ENCODE measurements at places on chromosomes 5 and 9.

GRCh38 chr5:172166030-172166826 lies 21.8 kb downstream of the STK10 start:
- no peak for DNase-seq

DNA sequence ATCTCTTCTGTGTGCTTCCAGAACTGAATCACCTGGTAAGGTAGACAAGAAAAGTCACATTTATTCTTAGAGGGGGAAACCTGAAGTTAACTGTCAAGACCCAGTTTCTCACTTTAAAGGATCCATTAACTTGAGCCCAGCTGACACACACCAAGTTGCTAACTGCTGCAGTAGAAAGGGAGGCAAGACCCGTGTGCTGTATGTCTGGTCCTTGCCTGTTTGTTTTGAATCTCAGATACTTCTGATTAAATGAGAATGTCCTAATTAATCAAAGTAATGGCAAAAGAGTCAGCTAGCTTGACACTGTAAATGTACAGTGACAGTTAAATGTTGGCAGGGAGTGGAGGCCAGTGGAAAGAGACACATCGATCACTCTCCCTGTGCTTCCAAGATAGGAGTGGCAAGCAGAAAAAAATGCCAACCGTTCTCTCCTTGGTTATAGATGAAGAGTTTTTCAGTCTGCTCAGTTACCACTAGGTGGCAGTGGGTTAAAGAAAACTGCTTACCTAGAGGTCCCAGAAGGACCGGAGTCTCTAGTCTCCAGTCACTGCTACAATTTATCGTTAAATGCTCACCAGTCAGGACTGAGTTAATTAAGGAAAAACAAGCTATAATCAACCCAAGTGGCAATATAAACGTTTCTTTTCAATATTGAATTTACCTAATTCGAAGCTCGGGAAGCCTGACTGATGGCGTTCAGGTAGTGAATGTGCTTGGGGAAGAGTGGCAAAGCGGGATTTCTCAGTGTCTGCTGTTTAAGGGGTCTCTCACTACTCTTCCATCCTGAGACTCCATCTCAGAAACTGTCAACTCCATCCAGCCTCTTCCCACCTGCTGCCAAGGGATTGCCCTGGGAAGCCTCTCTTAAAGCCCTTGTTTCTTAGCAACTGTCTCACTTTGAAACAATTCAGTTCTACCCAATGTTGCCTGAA lies 18.4 kb downstream of the LSM11 start:
- peak; percentile 11 for DNase-seq

DNA sequence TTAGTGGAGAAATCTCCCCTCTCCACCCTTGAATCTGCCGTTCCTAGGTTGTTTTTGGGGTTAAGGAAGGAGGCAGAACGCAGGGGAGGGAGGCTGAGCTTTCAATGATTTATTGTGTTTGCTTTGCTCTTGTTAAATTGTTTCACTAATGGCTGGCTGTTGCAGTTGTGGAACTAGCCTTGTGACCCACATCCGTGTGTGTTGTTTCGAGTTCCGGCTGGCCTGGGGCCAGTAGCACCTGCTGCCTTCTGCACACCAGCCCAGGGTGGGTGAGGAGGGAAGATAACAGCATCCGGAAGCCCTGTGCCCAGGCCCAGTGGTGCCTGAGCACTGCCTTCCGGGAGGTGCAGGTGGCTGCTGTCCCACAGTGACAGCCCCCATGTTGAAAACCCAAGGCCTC lies 3.6 kb downstream of the ERGIC1 start:
- no peak for DNase-seq

- DNase-seq, result no peak
Measured at GRCh38 chr9:21210311-21210710, 3.4 kb upstream of the IFNA10 start.

- DNase-seq, result no peak
Measured at GRCh38 chr5:124921694-124922093, 175.3 kb upstream of the ZNF608 start.

- DNase-seq, result no peak
Measured at GRCh38 chr9:37215830-37216229, 95.5 kb downstream of the ZCCHC7 start.

GRCh38 chr5:60184606-60185005 lies 291.1 kb upstream of the PDE4D start:
- DNase-seq, result no peak

DNA sequence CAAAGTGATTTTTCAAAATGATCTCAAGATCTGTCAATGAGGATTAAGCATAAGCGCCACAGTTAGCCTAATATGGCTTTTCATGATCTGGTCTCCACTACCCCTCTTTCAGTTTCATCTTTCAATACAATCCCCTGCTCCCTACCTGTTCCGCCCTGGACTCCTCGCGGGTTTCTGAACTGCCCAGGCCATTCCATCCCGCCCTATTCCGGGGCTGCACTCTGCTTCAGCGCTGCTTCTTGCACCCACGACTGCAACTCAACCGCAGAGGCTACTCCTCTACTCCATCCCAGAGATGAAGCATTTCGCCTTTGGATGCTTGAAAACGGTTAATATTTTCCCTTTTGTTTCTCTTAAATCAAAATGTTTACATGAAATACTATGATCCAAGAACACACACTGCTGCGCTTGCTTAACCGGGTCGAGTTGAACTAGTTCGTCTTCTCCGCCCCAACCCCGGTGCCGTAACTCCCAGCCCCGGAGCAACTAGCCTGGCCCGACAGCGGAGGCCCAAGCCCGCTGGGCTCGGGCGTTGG lies 716 bp upstream of the OTULIN start:
- no peak for DNase-seq

DNA sequence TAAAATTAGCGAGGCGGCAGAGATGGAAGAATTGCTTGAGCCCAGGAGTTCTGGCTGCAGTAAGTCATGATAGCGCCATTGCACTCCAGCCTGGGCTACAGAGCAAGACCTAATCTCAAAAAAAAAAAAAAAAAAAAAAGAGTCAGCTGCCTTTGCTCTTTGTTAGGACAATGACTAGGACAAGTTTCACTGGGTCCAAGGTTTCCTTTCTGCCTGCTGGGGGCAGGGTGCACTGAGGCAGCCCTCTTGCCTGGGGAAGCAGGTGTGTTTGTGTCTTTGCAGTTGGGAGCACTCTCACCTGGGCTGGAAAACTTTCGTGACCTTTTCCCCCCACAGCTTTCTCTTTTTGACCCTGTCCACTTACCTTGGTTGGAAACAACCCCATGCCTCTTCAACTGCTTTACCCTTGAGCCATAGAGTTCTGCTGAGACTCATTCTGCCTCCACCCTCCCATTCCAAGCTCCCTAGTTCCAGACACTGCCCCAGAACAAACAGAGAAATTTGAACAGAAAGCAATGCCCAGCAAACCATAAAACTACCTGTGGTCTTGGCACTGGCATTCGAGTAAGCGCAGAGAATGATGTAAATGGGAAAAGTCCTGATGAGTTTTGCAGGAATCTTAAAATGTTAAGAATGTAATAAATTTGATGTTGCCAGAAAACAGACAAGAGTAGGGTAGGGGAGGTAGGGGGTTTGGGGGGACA lies 17.0 kb upstream of the MYO10 start:
- DNase-seq, result no peak

GRCh38 chr5:83360573-83360972 lies 111.0 kb upstream of the VCAN start:
- no peak for DNase-seq

DNA sequence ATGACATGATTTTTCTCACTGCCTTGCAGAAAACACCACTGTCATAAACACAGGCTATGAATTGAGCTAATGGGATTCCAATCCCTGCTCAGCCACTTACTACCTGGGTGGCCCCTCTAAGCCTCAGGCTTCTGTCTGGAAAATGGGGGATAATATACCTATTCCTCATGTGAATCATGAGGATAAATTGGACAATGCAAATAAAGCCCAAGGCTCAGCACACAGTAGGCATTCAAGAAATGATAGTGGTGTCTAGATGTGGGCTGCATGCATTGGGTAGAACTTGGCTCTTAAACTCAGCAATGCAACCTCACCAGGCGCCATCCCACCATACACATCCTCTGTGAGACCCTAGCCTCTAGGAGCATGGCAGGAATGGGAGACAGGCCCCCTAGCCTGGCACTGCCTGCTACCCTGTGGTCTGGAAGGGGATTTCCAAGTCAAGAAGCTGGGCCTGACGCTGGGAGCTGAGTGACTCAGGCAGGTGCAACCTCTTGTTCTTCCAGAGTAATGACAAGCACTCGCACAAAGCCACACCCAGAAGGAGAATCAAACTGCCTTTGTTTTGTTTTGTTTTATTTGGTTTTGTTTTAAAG lies 2.3 kb upstream of the TNIP1 start:
- DNase-seq, result peak; percentile 73

DNA sequence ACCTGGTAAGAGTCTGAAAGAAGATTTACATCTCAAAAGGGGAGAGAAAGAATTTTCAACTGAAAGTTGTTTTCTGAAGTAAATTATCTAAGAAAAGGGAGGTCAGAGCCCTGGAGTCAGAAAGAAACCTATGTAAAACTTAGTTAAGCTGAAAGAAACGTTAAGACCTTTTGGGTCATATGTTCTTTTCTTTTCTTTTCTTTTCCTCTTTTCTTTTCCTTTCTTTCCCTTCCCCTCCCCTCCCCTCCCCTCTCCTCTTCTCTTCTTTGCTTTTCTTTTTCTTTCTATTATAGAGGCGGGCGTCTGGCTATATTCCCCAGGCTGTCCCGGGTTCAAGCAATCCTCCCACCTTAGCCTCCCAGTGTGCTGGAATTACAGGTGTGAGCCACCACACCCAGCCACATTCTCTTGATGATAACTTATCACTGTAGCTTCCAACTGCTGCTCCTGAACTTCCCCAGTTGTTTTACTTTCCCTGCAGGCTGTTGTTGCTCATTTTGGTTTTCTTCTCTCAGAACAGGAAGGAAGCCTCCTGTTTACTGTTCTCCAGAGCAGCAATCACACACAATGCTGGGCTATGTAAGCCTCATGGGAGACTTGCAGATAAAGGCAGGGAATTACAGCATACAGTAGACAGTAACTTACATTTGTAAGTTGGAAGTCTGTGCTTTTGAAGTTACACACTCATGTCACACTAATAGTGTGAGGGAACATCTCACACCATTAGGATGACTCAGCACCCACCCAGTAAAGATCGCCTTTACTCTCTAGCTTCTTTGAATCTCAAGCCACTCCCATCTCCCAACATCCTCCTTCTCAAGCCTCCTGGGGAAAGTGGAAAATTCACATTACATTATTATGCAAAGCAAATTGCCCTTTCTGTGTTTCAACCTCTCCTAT lies 2216.6 kb upstream of the WWC1 start:
- DNase-seq, result no peak

Measured in T-helper 2 cell treated with Interferon-gamma antibody and Interleukin-4, amounts not matched to agents 5 μg/mL and 100 μg/mL, for 36 hours (primary cell).